CD8-positive, alpha-beta T cell (primary cell): ENCODE measurements at places on chromosomes 11 and 22. TPM values are rescaled to one million over a fixed set of nuclear protein-coding genes. Genes with fewer than 3 reads are reported as not detected.

- DNase-seq: no peak
These were observed 2.0 kb downstream of the SERPINH1 start for GRCh38 chr11:75563978-75564552.

GRCh38 chr11:69297787-69298266 lies 3.9 kb downstream of the MYEOV start:
- peak; percentile 18 for DNase-seq

CHST1 gene
- total RNA-seq: not detected

DNA sequence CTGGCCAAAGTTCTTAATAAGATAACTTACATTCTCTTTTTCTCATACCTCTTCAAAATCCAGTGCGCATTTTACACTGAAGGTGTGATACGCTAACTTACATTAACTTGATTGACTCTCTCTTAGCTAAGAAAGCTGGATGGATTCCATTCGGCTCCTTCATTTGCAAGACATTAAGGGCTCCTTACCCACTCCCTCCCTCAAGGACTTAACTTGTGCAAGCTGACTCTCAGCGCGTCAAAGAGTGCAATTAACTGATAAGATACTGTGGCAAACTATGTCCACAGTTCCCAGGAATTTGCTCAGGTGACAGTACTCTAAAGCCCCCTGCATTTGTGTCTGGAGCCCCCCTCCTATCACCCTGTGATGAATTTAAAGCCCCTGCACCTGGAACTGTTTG lies 6.4 kb upstream of the RFPL1 start:
- no peak for DNase-seq

GRCh38 chr22:35873426-35873825 lies 155.2 kb downstream of the RBFOX2 start:
- DNase-seq: no peak

OR52I1 gene
- total RNA-seq: not detected

ANGPTL5 gene
- not detected for total RNA-seq

STK33 gene
- total RNA-seq: 1.0 TPM

- DNase-seq: no peak
These were observed 3.8 kb upstream of the WNT7B start for GRCh38 chr22:45980761-45981160.
